ENCODE measurements at places on chromosomes 13 and 19. TPM values are rescaled to one million over a fixed set of nuclear protein-coding genes. Genes with fewer than 3 reads are reported as not detected.

Gene CEBPG
- 25.7 TPM for polyA plus RNA-seq

Gene CYP4F11
- polyA plus RNA-seq = 8.2 TPM

Gene KIR2DL4
- not detected for polyA plus RNA-seq

Gene ANGPTL4
- 39.9 TPM for polyA plus RNA-seq

DNA sequence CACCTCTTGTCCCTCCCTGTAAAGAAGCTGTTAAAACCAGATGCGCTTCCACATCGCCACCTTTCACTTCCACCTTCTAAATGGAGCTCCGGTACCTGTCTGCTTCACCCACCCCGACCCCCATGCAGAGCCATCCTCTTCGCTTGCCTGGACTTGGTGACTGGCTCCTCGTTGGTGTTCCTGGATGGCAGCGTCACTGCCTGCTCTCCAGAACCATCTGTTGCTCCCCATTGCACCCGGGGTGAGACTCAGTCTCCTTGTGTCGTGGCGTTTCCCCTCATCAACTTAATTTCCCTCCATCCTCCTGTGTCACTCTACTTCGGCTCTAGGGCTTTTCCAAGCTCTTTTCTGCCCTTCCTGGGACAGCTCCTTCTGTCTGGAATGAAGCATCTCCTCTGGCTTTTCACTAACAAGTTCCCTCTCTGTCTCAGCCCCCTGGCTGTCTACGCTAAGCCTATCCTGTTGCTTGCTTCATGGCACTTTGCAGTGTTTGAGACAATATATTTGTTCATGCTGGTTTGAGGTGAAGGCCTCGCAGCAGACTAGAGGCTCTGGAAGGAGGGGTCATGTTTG lies 10.3 kb downstream of the CEBPG start:
- H3K27ac ChIP-seq = no peak overlapping the region
- no peak overlapping the region for H3K4me3 ChIP-seq
- H3K36me3 ChIP-seq = peaks cover 51% of the 10 kb centered on the region
- no peaks in the 10 kb centered on the region for H3K27me3 ChIP-seq

GRCh38 chr19:18672606-18673337 lies 10.7 kb upstream of the CRTC1 start:
- H3K4me1 ChIP-seq = peaks cover 38% of the 10 kb centered on the region
- DNase-seq = no peak
- H3K36me3 ChIP-seq = peaks cover 4% of the 10 kb centered on the region
- no peaks in the 10 kb centered on the region for H3K27me3 ChIP-seq

- no peak for DNase-seq
- no peaks in the 10 kb centered on the region for H3K36me3 ChIP-seq
- H3K27ac ChIP-seq = no peak overlapping the region
- H3K4me3 ChIP-seq = no peak overlapping the region
Measured at GRCh38 chr13:99624936-99625540, 123.8 kb downstream of the TM9SF2 start.

GRCh38 chr19:19171821-19172532 lies 1.9 kb upstream of the MEF2B start:
- H3K4me3 ChIP-seq = peak overlapping the region; percentile 43
- peaks cover 63% of the 10 kb centered on the region for H3K4me1 ChIP-seq
- no peaks in the 10 kb centered on the region for H3K27me3 ChIP-seq
- DNase-seq = peak; percentile 62
- no peaks in the 10 kb centered on the region for H3K36me3 ChIP-seq

DNA sequence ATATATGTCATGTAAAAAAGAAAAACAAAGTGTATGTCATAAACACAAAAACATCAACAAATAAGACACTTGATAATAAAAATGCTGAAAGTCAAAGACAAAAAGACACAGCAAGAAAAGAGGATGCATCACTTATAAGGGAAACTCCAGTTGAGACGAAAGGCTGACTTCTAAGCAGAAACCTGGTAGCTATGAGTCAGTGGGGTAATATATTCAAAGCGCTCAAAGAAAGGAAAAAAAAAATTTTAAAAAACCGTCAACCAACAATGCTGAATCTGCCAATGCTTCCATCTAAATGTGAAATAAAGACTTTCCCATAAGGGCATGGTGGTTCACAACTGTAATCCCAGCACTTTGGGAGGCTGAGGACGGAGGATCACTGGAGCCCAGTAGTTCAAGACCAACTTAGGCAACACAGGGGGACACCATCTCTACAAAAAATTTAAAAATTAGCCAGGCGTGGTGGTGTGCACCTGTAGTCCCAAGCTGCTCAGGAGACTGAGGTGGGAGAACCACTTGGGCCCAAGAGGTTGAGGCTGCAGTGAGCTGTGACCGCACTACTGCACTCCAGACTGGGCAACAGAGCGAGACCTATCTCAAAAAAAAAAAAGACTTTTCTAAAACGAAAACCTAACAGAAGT lies 24.0 kb downstream of the USP12 start:
- no peaks in the 10 kb centered on the region for H3K36me3 ChIP-seq
- H3K4me3 ChIP-seq = no peak overlapping the region
- peaks cover 14% of the 10 kb centered on the region for H3K4me1 ChIP-seq
- no peak overlapping the region for H3K27ac ChIP-seq
- no peak for DNase-seq

- H3K36me3 ChIP-seq = no peaks in the 10 kb centered on the region
- H3K4me1 ChIP-seq = peaks cover 16% of the 10 kb centered on the region
- H3K27me3 ChIP-seq = peaks cover 1% of the 10 kb centered on the region
- H3K27ac ChIP-seq = peak overlapping the region; percentile 91
- peak overlapping the region; percentile 76 for H3K4me3 ChIP-seq
Measured at GRCh38 chr19:45767881-45768654, 984 bp downstream of the SIX5 start.

DNA sequence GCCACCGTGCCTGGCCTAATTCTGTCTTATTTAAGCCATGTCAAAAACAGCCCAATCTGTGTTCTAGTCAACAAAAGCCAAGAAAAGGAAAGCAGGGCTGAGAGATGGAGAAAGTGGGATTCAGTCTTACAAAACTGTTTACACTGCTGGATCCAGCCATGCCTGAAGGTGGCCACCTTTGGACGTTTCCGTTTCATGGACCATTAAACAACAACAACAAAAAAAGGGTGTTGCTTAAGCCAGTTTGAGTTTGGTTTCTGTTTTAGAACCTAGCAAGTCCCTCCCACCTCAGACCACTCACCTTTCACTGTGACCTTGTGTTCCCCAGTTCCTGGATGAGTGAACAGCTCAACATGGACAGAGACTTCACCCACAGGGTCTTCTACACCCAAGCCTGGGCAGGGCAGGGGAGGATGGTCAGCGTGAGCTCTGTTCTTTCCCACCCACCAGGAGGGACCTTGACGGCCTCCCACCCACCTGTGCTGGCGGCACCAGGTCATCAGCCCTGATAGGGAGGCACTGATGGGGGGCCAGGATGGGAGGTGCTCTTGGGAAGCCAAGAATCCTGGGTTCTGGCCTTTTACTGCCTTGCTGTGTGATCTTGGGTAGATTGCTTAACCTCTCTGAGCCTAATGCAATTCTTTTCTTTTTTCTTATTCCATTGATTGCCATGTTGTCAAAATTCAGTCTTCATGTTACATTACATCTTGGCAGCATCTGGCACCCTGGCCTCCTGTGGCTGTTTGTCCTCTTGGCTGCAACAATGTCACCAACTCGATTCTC lies 56.2 kb downstream of the COLGALT1 start:
- H3K4me1 ChIP-seq = peaks cover 26% of the 10 kb centered on the region

- DNase-seq = no peak
- H3K4me3 ChIP-seq = no peak overlapping the region
- H3K4me1 ChIP-seq = no peaks in the 10 kb centered on the region
- no peak overlapping the region for H3K27ac ChIP-seq
- H3K36me3 ChIP-seq = no peaks in the 10 kb centered on the region
Measured at GRCh38 chr13:43235028-43235427, 211.6 kb downstream of the DNAJC15 start.

DNA sequence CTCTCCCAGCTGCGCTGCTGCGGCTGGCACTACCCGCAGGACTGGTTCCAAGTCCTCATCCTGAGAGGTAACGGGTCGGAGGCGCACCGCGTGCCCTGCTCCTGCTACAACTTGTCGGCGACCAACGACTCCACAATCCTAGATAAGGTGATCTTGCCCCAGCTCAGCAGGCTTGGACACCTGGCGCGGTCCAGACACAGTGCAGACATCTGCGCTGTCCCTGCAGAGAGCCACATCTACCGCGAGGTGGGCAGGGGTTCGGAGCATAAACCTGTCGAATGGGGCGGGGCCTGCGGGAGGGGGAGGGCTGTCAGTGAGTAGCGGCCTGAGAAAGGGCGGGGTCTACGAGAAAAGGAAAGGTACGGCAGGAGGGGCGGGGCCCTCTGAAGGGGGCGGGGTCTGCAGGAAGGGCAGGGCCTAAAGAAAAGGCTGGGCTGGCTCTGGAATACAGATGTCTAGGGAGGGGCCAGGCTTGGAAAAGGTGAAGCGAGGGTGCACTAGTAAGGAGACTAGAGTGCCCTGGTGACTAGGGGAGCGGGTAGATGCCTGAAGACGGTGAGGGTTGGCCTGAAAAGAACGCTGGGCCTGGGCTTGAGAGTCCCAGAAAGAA lies 3.6 kb downstream of the CD37 start:
- DNase-seq = no peak
- peaks cover 17% of the 10 kb centered on the region for H3K4me1 ChIP-seq
- H3K27me3 ChIP-seq = no peaks in the 10 kb centered on the region

GRCh38 chr13:107883561-107884175 lies 331.7 kb downstream of the LIG4 start:
- H3K36me3 ChIP-seq = no peaks in the 10 kb centered on the region
- no peaks in the 10 kb centered on the region for H3K4me1 ChIP-seq
- H3K27me3 ChIP-seq = no peaks in the 10 kb centered on the region
- no peak overlapping the region for H3K4me3 ChIP-seq
- H3K27ac ChIP-seq = no peak overlapping the region

DNA sequence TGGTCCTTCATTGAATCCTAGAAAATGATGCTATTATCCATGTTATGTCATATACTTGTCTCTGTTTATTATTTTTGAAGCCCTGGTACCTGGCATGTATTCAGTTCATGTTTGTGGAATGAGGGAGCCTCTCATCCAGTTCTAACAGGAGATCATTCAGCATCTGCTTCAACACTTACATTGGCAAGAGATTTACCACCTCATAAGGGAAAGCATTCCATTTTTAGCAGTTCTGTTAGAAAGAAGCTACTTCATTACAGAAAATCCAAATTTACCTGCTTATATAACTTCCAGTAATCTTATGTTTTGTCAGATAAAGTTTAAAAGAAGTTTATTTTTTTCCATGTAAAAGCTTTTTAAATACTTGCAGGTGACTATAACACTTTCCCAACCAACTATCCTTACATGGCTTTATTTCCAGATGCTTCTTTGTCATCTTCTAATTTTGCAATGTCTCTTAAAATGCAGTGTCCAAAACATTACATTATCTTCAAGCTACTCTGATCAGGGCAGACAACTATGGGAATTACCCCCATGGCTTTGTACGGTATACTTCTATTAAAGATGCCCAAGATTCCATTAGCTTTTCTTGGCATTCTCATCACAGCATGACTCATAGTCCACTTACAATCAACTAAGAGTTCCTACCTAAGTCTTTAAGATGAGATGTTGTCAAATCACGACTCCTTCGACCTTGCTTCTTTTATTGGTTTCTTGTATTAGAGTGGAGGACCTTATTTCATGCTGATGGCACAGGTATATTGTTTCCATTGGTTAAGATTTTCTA lies 262.1 kb downstream of the PCDH9 start:
- no peaks in the 10 kb centered on the region for H3K4me1 ChIP-seq
- no peak for DNase-seq
- no peak overlapping the region for H3K4me3 ChIP-seq

DNA sequence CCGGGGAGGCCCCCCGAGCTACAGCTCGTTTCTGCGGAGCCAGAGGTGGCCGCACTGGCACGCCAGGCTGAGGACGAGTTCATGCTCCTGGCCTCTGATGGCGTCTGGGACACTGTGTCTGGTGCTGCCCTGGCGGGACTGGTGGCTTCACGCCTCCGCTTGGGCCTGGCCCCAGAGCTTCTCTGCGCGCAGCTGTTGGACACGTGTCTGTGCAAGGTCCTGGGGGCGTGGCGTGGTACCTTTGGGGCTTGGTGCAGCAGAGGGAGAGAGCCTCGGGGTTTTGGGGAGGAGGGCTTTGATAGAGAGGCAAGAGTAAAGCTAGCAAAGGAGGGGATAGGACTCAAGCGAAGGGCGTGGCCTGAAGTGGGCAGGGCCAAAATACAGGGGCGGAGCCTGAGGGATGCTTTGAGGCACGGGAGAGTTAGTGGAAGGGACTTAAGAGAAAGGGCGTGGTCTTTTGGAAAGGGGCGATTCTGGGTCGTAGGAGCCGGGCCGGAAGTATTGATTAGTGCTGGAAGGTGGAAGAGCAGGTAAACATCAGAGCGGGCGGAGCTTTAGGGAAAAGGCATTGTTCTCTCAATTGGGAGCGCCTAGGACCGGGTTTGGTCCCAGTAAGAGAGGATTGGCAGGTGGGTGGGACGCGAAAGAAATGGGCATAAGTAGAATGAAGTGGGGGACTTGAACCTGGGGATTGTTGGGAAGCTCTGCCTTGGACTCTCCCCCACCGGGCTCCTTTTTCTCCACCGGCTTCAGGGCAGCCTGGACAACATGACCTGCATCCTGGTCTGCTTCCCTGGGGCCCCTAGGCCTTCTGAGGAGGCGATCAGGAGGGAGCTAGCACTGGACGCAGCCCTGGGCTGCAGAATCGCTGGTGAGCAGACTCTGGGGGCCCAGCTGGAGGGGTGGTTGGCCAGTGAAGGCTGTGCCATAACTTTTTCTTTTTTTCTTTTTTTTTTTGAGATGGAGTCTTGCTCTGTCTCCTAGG lies 1.2 kb downstream of the PPM1N start:
- no peak for DNase-seq
- no peaks in the 10 kb centered on the region for H3K36me3 ChIP-seq
- no peaks in the 10 kb centered on the region for H3K27me3 ChIP-seq
- H3K4me3 ChIP-seq = no peak overlapping the region
- peaks cover 44% of the 10 kb centered on the region for H3K4me1 ChIP-seq
- H3K27ac ChIP-seq = no peak overlapping the region

DNA sequence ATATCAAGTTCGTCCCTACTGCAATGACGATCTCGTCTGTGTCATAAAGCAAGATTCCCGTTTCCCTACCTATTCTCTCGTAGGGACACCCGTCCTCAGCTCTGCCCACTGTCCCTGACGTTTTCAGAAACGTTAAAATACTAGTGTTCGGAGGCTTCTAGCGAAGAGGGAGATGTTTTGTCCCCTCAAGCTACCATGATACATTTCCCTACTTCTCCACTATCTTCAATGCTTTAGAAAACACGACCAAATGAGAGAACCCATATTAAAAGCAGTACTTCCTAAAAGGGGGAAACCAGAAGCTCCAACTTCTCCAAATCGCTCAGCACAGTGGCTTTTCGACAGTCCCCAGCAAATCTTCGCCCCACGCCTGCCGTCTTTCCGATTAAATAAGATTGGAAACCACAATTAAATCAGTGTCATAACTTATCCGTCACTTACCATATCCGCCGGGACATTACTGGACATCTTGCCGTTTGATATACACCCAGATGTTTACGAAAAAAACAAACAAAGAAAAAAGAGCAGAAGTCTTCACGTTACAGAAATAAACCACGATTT lies 1.3 kb downstream of the UBL3 start:
- H3K4me1 ChIP-seq = peaks cover 26% of the 10 kb centered on the region
- peak overlapping the region; percentile 81 for H3K27ac ChIP-seq
- no peaks in the 10 kb centered on the region for H3K36me3 ChIP-seq
- H3K4me3 ChIP-seq = peak overlapping the region; percentile 85
- no peaks in the 10 kb centered on the region for H3K27me3 ChIP-seq
